ENCODE measurements at places on chromosomes 3 and 15.

GRCh38 chr3:136909187-136909586 lies 47.2 kb downstream of the NCK1 start:
- no peak for DNase-seq

DNA sequence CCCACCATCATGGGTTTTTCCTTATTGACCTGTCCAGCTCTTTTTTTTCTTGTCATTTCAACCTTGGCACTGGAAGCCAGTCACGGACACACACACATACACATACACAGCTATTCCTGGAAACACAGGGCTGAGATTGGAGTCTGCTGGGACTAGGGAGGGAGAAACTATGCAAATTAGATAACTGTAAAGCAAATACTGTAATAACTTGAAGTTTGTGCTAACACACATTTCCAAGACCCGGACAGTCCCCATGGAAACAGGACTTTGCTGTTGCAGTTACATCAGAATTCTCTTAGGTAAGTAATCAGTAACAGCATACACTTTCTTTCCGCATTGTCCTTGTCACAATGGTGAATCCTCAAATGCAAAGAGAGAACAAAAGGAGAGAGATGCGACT lies 304.4 kb downstream of the KBTBD8 start:
- no peak for DNase-seq

DNA sequence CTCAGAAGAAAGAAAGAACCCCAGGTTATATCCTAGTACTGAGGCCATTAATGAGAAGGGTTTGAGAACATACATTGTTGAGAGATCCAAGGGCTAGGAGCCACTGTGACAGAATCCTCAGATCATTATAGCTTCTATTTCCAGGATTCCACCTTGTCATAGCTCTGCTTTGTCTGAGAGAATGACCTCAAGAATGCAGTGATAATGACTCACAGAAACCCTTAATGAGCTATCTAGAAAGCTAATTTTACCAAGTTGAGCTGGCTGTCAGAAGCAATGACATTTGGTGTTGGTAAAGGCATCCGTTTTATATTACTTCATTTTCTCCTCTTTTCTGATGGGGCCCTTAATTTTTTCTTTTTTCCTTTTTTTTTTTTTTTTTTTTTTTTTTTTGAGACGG lies 10.9 kb downstream of the TRIP4 start:
- DNase-seq: no peak

GRCh38 chr15:89419370-89419984 lies 76.9 kb downstream of the RHCG start:
- DNase-seq: peak; percentile 46

- no peak for DNase-seq
Observed at GRCh38 chr15:25248583-25249235, 190.1 kb downstream of the UBE3A start.

GRCh38 chr15:97815835-97816234 lies 144.7 kb upstream of the ARRDC4 start:
- no peak for DNase-seq

GRCh38 chr3:107919239-107919638 lies 171.6 kb downstream of the CD47 start:
- no peak for DNase-seq

DNA sequence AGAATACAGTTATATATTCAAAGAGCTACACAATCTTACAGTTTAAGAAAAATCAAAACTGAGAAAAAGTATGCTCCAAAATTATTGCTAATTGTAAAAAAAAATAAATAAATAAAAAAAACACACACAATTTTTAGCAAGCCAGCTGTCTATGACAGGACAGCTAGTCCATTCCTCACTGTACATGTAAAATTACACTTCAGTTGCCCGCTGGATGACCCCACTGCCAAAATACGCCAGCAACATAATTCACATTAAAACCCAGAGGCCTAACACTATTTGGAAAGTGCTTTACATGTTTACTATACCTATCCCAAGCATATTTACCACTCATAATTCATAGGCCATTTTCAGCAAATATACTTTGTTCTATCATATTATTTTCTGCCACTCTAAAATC lies 5.8 kb downstream of the MYO9A start:
- DNase-seq: no peak

All from stimulated activated CD4-positive, alpha-beta T cell treated with anti-CD3 and anti-CD28 coated beads, Interleukin-4, amount 100 ng/mL, for 1 hour (primary cell).